Spinal cord (tissue), 10 donors: ENCODE measurements at places on chromosomes 3 and 15. TPM values are rescaled to one million over a fixed set of nuclear protein-coding genes. Genes with fewer than 3 reads are reported as not detected.
A peak's percentile ranks its signal among the peaks of the same experiment; 100 is the strongest.

ECE2 gene
- total RNA-seq: 12.5 TPM

GRCh38 chr3:148075771-148076716, 621.7 kb upstream of the AGTR1 start:
- DNase-seq: peak; percentile 63

- DNase-seq: no peak
These were observed 14.8 kb upstream of the DIPK2A start for GRCh38 chr3:143956838-143957237.

DNA sequence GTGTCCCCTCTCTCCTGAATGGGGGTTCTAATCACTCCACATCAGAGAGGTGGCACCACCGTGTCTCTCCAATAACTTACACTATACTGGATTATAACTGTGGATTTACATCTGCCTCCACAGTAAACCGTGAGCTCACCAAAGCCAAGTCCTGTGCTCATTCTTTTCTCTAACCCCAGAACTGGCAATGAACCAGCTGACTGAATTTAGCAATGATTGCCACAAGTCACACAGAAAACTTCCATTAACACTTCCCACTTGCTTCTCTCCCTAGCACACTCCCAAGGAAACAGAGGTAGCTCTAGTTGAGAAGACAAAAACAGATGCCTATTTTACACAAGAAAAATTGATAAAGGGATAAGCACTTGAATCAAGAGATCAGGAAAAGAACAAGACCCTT, 361.3 kb downstream of the ULK4 start:
- no peak for DNase-seq

GRCh38 chr3:36817806-36818533, 53.6 kb upstream of the DCLK3 start:
- no peak for DNase-seq

DNA sequence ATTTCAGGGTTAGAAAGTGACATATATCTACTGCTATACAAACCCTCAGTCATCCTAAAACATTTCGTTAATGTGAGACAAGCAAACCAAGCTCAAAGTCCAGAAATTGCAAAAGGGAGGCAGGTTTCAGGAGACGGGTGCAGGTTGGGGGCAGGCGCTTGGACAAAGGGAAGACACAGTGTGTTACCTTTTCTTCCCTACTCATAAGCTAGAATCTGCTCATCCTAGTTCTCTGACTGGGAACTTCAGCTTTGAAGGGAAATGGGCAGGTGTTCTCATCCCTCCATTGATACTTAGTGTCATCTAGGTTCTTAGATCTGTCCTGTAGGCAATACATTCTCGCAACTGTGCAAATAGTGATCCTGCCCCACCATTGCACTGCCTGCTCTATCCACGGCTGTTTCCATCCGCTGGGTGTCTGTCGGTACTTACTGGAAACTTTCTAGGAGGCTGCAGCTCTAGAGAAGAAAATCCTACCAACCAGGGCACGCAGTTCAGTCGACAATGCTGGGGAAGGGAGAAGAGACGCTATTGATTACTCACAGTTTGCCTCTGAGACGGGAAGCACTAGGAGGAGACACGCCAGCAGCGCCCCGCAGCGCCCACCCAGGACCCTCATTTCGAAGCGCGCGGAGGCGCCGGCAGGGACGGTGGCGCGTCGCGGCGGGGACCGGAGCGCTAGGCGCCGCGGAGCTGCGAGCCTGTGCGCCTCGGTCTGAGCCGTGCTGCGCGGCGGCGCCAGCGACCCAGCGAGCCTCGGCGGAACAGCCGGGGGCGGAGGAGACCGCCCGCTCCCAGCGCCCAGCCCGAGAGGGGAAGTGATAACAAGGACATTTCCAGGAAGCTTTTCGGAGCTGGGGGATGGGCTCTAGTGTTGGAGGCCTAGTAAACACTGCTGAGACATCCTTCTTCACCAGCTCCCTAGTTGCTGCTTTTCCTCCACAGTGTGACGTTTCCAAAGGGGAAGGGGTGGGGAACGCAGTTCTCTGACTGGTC, at the start of gene PROS1:
Gene PROS1 (minus strand): TSS at position 766 of the 996 bp plus-strand sequence. CDS start 147 bp downstream, at position 619.
- DNase-seq: peak; percentile 93

- no peak for DNase-seq
These were observed 631 bp upstream of the CNBP start for GRCh38 chr3:129184396-129184657.

DNA sequence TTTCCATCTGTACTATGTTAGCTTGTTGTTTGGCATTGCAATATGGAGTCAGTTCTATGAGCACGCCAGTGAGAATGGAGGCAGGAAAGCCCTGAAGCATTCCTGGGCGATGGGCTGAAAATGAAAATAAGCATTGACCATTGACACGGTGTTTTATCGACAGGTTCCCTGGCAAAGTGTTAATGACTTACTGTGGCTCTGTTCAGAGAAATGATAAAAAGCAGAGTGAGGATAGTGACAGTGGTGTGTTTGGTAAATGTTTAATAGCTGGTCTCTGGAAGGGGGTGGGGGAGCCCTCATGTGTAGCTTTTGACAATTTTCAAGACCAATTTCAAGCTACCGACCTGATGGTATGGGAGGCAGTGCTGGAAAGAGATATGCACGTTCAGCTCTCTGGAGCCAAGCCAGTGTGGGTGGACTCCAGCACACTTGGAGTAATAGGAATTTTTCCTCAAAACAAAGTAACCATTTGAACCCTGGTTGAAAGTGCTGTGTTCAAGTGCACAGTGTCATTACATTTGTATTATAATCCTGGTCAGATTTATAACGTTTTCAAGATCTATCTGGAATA, 341.7 kb upstream of the ROBO2 start:
- DNase-seq: no peak
